ENCODE measurements at places on chromosomes 7 and 10.

GRCh38 chr7:121401896-121402295 is 5.8 kb upstream of the FAM3C start:
- DNase-seq = peak; percentile 49

DNA sequence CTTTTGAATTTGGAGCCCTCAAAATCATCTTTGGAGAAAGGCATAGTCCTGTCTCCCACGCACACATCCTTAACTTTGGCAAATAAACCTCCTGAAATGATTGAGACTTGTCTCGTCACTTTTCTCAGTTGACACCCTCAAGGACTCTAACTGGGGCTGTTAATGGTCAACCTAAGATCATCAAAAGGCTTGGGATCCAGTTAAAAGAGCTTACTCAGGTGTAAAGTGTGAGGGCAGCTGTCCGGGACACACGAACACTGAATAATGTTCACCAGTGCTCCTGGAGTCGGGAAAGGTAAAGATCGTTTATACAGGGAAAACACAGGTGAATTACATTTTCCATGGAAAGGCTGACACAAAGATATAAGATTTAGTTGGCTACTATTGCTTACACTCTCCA is 84.7 kb downstream of the PAXIP1 start:
- no peak for DNase-seq

- DNase-seq = no peak
These were observed 114.3 kb downstream of the CDK14 start for GRCh38 chr7:90710466-90710850.

GRCh38 chr7:133668296-133669060 is 415.6 kb downstream of the EXOC4 start:
- no peak for DNase-seq

- no peak for DNase-seq
These were observed 77.2 kb downstream of the ZNF680 start for GRCh38 chr7:64485623-64486022.

GRCh38 chr10:251982-252582 is 116.8 kb downstream of the ZMYND11 start:
- DNase-seq = no peak

DNA sequence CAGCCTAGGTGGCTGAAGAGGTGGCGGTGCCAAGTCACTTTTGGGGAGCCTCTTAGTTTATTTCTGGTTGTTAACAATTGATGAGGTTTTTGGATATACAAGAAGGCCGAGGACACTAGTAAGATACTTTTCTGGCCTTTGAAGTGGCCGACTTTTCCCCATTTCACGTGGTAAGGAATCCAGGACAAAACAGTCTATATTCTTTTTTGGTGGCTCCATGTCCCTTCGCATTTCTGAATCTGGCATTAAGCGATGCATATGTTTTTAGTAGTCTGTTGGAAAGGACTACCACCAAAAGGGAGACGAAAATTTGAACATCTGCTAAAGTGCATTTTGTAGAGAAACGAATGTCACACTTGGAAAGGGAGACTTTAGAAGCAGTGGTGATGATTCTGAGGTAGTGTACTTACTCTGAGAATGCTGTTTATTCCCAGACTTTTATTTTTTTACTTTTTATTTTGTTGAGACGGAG is 1.5 kb downstream of the MLLT10 start:
- peak; percentile 71 for DNase-seq

DNA sequence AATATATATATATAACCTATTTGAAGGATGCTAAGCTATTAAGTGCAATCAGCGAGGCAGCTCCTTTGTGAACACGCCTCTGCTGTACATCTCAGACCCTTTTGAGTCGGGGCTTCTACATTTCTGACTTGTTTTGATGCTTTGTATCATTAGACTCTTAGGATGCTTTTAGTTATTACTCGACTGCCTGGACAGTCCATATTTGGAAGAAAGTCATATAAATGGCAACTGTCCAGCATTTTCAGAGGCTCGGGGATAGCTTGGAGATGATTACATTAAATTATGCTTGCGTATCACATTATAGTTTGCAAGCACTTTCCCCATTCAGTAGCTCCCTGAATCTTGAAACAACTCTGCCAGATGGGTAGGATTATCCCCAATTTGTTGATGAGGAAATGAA is 257.9 kb downstream of the PTEN start:
- peak; percentile 47 for DNase-seq

- no peak for DNase-seq
These were observed 3.5 kb upstream of the GNB2 start for GRCh38 chr7:100670074-100670473.

- peak; percentile 4 for DNase-seq
These were observed 798.3 kb downstream of the NXPH1 start for GRCh38 chr7:9231630-9232121.

GRCh38 chr10:102267748-102268147 is 22.4 kb downstream of the GBF1 start:
- DNase-seq = no peak

GRCh38 chr7:100563809-100564400 is 9.8 kb downstream of the SAP25 start:
- peak; percentile 74 for DNase-seq

- DNase-seq = no peak
These were observed 147.9 kb downstream of the DNAH11 start for GRCh38 chr7:21690705-21691104.

DNA sequence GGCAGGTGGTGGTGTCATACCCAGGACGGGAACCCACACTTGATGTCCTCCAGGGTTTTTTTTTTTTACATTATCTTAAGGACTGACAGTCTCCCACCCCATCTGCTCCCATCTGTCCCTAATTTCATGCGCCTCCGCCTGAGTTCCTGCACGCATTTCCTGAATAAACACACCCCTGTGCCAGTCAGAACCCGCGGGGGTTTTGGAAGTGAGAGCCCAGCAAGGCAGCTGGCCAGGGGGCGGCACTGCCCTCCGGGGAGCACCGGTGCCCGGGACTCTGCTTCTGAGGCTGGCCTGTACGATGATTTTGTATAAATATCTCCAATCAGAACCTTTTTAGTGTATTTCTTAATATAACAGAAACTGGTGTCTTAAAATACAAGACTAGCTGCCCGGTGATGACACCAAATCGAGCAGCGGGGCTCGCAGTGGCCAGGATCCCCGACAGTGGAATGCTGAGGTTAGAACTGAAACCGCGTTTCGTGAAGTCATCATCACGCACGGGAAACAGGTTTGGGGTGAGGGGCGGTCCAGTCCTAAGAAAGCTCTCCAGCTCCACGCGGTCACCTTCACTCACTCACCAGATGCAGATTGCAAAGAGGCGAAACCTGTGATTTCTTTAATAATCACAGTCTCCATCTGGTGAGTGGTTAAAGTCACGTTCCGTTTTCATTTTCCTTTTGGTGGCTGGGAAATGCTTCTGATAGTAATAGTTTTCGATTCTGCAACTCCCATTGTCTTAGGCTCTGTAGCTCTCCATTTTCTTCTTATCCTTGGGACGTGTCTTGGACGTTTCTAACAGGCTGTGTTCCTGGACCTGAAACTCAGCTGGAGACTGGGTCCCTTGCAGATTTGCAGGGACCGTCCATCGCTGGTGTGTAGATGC is 19.7 kb downstream of the BNIP3 start:
- peak; percentile 32 for DNase-seq

GRCh38 chr7:71486856-71487628 is 355.1 kb downstream of the GALNT17 start:
- peak; percentile 35 for DNase-seq

GRCh38 chr7:66344166-66344565 is 139.0 kb downstream of the TPST1 start:
- DNase-seq = peak; percentile 52

DNA sequence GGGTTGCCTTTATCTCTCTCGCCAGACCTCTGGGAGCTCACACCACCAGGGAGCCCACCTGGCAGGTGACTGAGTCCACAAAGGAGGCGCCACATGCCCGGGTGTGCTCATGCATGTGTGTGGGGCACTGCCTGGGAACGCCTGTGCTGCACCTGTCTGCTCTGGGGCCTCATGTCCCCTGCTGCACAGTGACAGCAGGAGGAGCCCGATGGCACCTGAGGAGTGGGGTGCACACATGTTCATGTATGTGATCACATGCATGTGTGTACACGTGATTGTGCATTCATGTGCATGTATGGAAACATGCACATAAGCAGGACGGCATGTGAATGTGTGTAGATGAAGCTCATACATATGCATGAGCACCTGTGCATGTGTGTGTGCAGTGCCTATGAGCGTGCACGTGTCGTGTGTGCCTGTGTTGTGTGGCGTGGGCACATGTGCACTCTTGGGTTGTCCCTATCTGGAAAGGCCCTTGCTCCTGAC is 22.0 kb downstream of the YKT6 start:
- DNase-seq = no peak

- no peak for DNase-seq
These were observed 18.0 kb downstream of the AQP1 start for GRCh38 chr7:30929686-30930085.

DNA sequence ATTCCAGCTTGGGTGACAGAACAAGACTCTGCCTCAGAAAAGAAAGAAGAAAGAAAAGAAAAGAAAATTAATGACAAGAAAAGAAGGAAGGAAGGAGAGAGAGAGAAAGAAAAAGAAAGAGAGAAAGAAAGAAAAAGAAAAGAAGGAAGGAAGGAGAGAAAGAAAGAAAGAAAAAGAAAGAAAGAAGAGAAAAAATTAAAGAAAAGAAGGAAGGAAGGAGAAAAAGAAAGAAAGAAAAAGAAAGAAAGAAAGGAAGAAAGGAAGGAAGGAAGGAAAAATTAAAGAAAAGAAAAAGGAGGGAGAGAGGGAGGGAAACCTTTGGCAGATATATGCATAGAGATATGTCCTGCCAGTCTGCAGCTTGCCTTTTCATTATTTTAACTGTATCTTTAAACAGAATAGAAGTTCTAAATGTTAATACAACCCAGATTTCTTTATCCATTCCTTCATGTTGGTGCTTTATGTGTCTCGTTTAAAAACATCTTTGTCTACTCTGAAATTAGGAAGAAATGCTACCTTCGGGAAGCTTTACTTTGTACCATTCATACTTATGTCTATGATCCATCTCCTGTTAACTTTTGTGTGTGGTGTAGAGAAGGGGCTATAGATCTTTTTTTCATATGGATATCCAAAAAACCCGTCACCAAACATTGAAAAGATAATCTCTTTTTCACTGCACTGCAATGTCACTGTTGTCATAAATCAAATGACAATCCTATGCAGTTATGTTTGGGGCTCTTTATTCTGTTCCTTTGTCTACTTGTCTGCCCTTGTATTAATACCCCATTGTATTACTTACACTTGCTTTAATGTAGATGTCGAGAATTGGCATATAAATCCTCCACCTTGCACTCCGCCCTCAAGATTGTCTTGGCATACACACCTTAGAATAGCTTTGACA is 70.8 kb downstream of the VSTM4 start:
- DNase-seq = no peak

GRCh38 chr10:51007781-51008180 is 66.5 kb upstream of the PRKG1 start:
- DNase-seq = no peak
